NCI-H2171 treated with DMSO at 0.1 percent for 48 hours (cell line): ENCODE measurements at places on chromosomes 5 and 9.
A peak's percentile ranks its signal among the peaks of the same experiment; 100 is the strongest.

DNA sequence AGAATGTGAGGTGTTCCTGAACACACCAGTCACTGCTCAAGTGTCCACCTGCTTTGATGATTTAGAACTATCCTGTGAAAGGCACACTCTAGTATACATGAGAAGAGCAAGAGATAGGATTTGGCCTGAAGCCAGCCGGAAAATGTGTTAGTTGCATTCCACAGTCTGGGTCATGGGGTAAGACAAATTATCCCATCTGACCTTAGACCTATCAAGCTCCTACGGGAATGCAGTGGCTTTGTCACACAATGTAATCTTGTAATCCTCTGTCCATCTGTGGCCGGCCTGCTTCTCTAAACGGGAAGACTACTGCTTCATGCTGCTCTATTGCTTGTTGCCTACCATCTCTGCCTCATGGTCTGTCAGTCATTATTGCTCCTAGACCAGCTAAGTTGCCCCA is 92.4 kb upstream of the PRRC1 start:
- DNase-seq, result no peak

DNA sequence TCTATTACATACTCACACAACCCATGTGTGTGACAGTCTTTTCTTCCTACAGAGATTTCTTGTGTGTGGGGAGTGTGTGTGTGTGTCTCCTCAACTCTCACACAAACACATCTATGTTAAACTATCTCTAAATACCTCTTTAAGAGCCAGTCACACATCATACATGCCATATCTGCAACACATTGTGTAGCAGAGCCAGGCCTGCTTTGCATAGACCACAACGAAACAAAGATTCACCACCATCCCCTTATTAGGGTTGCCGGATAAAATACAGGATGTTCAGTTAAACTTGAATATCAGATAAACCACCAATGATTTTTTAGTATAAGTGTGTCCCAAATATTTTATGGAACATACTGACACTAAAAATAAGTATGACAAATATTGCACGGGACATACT is 2.3 kb downstream of the FAM170A start:
- DNase-seq, result no peak

- no peak for DNase-seq
Measured at GRCh38 chr9:122229485-122229837, 704 bp upstream of the LHX6 start.

DNA sequence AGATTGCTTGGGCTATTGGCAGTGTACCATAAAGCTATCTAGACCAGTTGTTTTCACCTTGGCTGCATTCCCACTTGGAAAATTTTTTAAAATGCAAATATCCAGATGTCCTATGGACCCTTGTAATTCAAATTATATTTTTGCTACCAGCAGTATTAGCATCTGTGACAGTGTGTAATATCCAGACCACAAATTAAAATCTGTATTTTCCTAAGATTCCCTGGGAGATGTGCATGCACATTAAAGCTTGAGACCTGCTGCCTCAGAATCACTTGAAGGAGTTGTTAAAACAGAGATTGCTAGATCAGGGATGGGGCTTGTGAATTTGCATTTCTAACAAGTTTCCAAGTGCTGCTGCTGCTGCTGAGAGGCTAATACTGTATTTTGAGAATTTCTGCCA is 381.2 kb upstream of the PDE4D start:
- no peak for DNase-seq

- DNase-seq, result no peak
Measured at GRCh38 chr5:145841299-145841698, 6.2 kb upstream of the PRELID2 start.

- no peak for DNase-seq
Measured at GRCh38 chr5:157030692-157031091, 28.2 kb downstream of the HAVCR1 start.

DNA sequence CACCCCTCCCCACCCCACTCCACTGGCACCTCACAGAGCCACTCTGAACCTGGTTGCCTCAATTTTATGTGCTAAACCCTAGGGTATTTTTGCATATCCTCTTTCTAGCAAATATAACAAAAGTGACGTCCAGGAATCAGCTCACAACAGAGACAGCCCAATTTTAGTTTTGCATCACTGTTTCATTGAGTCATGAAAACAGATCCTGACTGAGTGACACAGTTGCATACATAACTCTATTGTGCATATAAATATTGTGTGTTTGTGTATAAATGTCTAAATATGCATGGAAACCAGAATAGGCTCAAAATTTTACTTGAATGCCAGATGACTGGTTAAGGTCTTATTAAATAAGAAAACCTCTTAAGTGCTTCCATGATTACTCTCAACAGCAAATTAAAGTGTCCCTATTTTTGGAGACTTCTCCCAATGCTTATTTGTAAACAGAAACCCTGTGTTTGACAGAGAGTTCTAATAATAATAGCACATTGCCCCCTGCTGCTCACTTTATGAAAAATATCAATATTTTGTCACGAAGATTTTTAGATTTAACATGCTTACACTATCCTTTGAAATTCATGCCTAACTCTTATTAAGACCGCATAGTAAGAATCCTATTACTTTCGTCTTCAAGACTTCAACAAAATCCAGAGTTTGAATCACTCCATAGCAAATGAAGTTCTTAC is 75.5 kb upstream of the PRRC1 start:
- no peak for DNase-seq

DNA sequence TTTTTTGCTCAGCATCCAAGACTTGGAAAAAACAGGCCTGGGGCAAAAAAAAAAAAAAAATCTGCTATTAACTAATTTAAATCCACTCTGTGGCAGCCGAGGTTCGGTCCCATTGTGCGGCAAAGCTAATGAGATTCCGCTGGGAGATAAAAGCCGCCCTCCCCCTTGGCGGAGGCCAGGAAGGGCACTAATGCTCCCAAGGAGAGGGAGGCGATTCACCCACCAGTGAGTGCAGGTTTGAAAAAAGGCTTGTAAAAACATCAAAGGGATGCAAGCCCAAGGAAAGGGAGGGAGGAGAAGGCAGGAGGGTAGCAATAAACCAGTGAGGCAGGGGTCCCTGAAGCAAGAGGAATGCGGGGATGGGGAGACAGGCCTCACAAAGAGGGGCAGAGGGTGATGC is 129.5 kb upstream of the RAPGEF1 start:
- DNase-seq, result no peak

DNA sequence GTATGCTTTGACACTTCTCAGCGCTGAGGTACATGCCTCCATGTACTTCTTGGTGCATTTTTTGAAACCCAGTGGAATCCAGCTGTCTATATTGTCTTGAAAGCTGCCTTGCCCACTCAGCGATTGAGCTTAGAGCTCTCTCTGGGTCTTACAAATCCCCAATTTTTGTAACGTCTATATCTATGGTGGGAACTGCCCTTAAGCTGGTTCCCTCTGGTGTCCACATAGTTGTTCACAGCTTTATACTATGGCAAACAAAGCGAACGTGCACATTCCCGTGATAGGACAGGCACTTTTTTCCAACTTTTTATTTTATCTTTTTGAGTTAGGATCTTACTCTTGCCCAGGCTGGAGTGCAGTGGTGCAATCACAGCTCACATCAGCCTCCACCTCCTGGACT is 20.9 kb downstream of the CDHR2 start:
- DNase-seq, result no peak

DNA sequence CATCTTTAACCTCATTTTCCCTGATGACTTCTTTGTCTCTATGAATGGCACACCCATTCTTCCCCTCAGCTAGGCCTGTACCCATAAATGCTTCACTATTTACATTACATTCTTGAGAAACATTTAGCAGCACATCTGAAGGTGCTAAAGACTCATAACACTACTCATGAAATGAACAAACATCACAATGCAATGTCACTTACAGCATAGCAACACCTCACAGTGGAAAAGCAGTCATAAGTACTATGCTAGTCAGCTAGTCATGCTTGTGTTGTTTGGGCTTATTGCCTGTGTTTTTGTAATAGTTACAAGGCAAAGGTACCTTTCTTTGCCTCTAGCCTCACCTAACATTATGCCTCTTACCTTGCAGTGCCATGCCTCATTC is 228.9 kb downstream of the KIAA0825 start:
- no peak for DNase-seq

DNA sequence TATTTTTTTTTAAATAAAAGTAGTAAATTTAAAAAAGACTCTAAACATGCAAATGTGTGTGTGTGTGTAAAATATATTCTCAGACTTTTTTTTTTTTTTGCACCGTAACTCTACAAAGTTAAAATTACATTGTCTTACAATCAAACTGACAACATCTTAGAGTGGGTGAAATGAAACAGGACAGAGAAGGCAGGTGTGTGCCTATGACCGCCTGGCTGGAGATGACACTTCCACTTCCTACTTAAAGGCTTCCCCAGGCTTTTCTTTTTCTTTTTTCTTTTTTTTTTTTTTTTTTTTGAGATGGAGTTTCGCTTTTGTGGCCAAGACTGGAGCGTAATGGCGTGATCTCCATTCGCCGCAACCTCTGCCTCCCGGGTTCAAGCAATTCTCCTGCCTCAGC is 2.7 kb upstream of the AK1 start:
- DNase-seq, result no peak

DNA sequence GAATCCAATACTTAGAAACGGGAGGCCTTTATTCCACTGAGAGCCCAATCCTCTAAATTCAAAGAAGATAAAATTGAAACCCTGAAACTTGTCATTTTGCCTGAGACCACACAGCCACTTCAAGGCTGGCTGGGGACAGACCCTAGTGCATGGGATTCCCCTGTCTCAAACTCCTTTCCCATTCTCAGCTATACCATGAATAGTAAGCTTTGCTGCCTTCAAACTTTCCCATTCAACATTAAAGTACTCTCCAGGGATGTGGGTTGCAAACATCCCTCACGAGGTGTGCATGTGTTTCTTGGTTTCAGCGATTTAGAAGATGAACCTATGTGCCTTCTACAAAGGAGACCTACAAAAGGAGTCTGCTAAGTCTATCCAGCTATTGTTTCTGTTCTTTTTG is 64.6 kb downstream of the GABRB2 start:
- no peak for DNase-seq

DNA sequence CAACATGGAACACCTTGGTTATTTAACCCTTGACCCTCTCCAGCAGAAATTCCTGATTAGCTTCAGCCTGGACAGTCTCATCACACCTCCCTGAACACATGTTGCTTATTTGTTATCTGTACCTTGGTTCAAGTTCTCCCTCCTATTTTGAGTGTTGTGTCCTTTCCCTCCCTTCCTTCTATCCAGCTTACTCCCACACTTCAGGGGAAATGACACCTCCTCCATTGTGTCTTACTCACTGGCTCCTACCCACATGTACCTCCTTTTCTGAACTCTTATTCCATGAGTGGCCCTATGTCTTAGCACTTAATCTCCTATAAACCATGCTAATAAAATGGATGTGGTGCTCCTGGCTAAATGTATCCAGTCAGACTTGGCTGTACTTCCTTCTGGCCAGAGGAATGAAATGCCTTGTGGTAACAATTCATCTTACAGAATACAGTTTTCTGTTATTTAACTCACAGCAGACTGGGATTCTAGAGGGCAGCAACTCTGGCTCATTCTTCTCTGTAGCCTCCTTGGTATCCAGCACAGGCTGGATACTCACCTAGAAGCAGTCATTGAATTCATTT is 11.2 kb downstream of the LIX1 start:
- DNase-seq, result no peak

DNA sequence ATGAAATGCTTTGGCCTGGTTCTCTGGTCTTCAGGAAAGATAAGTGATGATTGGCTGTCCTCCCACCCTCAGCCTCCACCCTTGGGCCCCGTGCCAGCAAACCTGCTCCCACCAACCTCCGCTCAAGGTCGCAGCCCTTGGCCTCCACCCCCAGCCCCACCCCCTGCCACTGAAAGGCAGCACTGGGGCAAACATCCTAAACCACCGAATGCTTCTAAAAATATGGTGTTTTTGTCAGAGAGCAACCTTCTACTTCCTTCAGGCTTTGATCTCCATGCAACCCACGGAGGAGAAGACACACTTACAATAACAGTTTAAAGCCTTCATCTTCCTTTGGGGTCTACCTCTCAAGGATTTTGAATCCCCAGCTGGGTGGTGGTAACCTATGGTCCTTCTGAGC is 24.0 kb upstream of the TCF7 start:
- no peak for DNase-seq

DNA sequence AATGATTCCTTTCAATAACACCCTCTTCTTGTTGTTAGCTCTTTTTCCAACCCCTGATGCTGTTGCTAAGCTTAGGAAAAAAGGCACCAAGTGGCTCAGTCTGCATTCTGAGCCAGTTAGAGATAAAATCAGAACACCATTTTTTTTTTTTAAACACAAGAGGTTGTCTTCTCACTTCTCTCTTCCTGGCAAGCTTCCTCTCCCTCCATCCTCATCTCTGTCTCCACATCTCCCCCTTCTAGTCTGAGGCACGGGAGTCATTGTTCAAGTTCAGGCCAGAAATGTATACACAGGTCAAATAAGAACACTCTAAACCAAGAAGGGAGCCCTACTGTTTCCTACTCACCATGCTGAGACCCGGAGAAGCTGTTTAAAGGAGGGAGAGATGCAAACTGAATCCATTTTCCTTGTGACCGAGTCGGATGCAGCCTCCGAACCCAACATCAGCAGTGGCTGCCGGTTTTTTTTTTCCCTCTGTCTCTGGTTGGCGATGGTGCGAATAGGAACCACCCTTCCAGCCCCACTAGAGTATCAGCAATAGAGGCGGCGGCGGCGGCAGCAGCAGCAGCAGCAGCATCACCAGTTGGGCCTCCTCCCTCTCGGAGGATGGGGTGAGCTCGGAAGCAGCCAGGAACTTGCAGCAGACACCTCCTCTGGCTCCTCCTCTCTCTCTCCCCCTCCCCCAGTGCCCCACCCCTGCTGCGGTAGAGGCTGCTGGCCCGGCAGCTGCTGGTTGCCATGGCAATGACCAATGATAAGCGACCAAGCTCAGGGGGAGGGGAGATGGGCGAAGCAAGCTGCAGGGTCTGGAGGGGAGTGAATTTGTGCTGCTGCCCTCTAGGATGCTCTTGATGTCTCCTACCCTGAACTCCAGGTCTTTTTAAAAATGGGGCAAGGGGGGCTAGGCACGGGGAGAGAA is at the start of gene JAKMIP2:
JAKMIP2 (minus strand) TSS at position 619 of the 919 bp plus-strand sequence. CDS start 110,922 bp downstream, outside the sequence.
- peak; percentile 99 for DNase-seq

DNA sequence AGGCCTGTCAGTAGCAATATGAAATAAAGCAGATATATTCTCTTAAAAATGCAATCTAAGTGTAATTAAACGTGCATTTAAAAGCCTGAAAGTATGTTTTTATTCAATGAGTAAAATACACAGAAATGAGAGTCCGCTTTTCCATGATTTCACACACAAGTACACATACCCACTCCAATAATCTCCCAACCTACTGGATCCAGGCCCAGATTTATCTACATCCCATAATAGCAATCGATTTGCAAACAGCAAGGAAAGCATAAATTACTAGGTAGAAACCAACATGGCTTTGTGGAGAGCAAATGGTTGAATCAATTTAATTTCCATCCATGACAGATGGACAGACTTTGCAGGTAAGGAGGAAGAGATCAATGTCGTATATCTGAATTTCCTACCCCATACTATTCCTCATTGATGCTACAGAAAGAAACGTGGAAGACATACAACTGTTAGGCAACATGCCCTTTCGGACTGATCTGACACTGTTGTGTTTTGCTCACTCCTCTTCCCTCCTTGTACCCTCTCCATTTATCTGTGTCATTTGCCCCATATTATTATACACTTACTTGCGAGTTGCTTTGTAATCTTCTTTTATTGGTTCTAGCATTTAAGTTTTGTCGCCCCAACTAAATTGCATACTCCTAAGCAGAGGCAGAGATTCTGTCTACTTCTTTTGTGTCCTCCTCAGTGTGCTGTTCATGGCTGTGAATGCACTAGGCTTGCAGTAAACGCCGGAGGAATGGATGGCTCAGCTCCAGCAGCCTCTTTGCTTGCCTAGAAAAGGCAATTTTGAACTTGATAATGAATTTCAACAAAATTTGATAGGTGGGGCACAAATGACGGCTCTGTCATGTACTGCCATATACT is 133.6 kb downstream of the NFIB start:
- no peak for DNase-seq

- no peak for DNase-seq
Measured at GRCh38 chr5:124996023-124996763, 249.8 kb upstream of the ZNF608 start.
